ENCODE measurements at places on chromosomes 1 and 21.

- DNase-seq: no peak
These were observed 37.7 kb upstream of the NID1 start for GRCh38 chr1:236102611-236103010.

GRCh38 chr1:205310976-205311704 lies 10.4 kb downstream of the NUAK2 start:
- DNase-seq: no peak

GRCh38 chr1:175984057-175984812 lies 222.9 kb downstream of the COP1 start:
- no peak for DNase-seq

DNA sequence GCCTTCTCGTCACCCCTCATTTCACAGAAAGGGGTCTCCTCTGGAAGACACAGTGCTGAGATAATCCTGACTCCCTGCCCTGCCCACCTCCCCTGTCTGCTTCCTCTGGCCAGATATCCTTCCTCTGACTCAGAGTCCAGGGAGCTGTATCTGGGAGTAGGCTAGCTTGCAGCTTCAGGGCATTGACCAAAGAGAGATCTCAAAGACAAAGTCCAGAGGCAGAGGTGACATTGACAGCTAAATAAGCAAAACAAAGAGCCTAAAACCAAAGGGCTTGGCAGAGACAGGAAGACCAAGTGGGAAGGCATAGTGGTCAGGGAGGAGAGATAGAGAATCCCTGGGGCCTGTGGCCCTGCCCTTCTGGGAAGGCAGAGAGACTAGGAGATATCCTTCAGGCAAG lies 64.9 kb downstream of the TNR start:
- no peak for DNase-seq

DNA sequence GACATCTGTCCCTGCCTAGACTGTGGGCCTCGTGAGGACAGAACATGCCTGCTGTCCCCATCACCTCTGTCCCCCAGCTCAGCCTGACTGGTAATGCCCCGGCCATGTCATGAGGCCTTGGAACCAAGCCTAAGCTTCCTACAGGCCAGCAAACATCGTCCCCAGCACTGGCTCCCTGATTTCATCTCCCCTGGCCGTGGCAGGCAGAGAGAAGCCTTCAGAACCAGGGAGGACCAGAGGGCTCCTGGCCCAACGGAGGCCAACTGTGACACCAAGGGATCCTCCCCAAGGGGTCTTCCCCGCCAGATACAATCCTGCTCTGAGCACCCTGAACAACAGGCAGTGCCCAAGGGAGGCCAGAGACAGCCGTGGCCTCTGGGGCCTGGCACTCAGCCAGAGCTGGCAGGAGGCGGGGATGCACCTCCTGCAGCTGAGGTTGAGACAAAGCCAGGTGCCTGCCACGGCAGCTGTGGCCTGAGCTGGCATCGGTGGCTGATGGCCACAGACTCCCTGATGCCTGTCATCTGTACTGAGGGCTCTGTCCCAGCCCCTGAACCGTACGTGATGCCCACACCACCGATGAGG lies 9.9 kb upstream of the NPHP4 start:
- DNase-seq: no peak

DNA sequence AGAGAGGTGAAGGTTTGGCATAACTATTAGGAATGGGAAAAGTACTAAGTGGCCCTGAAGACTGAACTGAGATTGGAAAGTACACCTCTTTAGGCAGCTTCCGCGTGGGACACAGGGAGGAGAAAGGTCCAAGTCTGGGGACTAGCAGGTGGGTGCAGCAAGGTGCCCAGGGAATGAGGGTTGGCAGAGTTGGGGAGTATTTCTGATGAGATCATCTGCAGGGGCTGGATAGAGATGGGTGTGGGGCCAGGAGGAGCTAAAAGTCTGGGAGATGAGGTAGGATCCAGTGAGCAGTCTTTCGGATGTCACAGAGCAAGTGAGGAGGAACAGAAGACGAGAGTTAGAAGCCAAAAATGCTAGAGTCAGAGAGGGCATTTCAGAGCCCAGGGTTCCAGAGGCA lies 36.1 kb downstream of the CDCA8 start:
- DNase-seq: no peak

DNA sequence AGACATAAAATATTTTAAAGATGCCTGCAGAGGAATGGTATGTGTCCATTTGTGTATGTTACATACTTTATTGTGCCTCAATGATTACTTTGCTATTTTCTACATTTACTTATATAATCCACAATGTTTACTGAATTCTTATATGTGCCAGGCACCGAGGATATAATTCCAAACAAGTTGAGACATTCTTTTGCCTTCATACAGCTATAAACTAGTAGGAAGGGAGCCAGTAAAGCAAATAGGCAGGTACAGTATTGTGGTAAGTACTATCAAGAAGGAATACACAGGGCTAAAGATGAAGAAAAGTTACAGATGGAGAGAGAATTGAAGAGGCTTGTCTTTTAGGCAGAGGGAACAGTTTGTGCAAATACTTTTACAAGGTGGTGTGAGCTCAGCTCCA lies 131.6 kb downstream of the DISP1 start:
- DNase-seq: no peak

GRCh38 chr1:153246018-153246417 lies 13.5 kb upstream of the LORICRIN start:
- no peak for DNase-seq

DNA sequence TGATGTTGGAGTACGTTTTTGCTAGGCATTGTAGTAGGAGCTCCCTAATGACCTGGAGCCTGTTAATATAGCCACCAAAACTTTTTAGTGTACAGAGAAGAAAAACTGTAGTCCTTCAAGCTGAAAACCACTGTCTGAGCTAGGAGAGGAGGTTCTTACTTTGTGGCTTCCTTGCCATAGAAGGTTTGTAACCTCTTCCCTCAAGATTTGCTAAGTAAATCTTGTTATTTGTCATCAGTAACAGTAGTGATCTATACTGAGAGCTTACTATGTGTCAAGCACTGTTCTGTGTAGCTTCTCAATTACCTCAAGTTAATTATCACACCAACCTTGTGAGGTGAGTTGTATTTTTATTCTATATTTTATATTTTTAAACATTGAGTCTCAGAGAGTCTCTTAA lies 21.2 kb upstream of the LRRC8C start:
- no peak for DNase-seq

DNA sequence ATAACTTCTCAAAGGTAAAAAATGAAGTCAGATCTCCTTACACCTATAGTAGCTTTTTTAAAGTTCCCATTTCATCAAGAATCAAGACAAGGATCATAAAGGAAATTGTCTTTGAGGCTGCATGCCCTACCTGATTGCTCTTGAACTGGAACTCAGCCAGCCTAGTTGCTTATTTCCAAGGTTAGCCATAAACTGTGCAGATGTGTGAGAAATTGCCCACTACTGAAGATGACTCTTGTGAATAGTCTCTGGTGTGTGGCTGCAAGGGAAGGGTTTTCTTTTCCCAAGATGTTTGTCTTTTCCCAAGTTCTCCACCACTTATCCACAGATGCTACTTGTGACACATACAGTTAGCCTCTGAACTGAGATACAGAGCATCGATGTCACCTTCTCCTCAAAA lies 81.7 kb upstream of the DUSP10 start:
- DNase-seq: no peak

DNA sequence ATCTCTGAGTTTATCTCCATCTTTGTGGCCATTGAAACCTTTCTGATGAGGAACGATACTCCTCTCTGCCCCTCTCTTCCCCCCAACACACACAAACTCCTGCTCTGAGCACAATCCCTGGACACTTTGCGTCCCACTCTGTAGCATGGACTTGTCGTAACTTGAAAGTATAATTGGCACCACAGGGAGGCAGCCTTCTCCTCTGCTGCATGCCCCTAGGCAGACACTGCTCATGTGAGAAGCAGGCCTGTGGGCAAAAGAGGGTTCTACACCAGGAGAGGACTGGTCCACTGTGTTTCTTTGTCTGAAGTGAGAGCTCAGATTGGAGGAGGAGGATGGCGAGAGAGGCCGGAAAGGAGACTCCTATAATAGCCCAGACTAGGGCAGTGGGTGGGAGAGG lies 3.8 kb upstream of the PARS2 start:
- no peak for DNase-seq

DNA sequence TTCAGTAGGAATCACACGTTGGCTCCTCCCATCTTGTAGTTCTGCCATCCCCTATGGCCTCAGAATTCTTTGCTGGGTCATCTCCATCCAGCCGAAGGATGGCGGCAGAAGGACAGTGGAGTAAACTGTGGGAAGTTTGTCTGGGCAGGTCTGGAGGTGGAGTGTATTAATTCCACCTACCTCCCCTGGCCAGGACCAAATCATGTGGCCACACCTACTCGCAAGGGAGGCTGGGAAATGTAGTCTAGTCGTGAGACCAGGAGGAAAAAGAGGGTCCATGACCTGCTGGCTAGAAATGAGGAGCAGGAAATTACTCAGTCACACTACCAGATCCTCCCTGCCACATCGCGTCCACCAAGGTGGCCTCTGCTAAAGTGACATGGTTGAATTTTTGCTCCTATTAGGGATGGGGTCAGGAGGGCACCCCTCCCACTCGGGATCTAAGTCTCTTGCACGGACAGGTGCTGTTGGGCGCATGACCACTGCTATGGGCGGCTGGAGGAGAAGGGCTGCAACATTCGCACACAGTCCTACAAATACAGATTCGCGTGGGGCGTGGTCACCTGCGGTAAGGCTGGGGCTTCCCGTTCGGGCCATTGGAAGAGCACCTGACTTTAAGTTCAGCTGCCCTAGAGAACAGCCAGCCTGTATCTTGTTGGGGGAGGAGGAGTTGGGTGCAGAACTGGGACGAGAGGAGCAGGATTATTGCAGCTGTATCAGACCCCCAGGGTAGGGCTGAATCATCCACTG lies 19.5 kb downstream of the PLA2G5 start:
- DNase-seq: no peak

DNA sequence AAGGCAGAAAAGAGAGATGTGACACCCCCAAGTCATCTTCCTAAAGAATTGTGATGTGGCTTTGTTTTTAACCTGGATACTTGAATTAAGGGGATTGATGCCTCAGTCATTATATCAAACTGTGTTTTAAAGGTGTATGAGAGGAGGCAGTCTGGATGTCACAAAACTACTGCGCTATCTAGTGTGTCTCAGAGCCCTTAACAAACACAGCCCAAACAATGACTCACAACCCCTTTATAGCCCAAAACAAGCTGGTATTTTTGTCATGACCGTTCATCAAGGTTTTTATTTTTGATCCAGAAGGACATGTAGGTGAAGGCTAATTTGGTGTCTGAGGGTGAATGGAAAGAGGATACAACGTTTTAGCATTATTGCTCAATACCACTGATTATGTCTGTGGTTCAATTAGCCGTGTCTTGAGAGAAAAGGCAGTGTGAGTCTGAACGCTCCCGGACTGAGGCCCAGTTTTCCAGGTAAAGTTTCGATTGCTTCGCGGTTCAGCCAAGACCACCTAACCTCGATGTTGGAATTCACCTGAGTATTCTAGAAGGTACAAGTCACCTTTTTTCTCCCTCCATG lies 71.6 kb downstream of the SGIP1 start:
- no peak for DNase-seq

- no peak for DNase-seq
These were observed 341.8 kb downstream of the RYR2 start for GRCh38 chr1:237383791-237384190.

DNA sequence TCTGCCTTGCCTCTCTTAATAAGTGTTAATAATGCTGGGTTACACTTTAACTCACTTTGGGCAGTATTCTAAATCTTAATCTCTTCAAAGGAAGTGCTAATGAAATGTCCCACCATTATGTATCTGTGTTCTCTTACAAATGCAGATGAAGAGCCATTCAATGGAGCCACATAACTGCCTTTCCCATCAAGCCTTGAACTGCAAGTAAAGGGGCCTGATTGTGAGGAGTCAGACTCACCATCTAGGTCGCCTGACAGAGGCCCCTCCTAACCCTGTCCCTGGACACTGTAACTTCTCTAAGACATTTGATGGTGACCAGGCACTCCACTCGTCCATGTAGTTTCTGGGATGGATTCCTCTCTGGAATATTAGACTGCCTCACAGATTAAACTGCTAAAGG lies 329.4 kb downstream of the KIF26B start:
- DNase-seq: no peak

GRCh38 chr1:84675106-84675505 lies 15.2 kb downstream of the SSX2IP start:
- DNase-seq: no peak

DNA sequence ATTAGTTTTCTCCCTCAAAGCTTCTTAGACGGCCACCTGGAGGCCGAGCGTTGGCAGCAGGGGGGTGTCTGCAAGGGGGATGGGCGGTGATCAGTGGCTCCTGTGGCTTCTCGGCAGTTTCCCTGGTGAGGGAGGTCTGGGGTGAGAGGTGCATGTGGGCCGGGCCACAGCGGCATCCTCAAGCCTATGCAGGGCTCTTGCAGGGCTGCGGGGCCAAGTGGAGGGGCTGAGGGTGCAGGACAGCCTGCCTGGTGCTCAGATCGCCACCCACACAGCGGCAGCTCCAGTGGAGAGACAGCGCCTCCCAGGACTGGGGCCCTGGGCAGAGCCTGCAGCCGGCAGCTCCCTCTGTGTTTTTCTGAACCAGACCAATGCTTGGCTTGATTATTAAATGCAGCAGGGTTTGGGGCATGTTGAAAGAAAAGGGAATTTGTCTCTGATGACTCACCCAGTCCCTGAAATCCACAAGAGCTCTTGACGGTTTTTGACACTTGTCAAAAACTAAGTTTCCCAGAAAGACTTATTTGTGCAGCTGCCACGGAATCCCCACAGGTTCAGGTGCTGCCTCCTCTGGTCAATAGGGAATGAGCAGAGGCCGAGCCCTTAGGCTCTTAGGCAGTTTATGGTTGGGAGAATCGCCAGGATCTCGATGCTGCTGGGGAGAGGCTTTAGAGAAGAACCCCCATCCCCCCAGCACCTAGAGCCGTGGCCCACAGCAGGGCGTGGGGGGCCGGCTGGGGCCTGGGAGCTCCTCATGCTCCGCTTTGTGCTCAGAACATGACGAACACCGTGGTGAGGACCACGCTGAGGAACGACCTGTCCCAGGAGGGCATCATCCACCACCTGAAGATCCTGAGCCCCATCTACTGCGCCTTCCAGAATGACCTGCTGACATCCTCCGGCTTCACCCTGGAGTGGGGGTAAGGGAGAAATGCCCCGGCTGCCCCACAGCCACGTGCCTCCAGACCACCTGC lies 54.7 kb downstream of the UMODL1 start:
- no peak for DNase-seq

- no peak for DNase-seq
These were observed 22.2 kb downstream of the NIPAL3 start for GRCh38 chr1:24437631-24438396.

DNA sequence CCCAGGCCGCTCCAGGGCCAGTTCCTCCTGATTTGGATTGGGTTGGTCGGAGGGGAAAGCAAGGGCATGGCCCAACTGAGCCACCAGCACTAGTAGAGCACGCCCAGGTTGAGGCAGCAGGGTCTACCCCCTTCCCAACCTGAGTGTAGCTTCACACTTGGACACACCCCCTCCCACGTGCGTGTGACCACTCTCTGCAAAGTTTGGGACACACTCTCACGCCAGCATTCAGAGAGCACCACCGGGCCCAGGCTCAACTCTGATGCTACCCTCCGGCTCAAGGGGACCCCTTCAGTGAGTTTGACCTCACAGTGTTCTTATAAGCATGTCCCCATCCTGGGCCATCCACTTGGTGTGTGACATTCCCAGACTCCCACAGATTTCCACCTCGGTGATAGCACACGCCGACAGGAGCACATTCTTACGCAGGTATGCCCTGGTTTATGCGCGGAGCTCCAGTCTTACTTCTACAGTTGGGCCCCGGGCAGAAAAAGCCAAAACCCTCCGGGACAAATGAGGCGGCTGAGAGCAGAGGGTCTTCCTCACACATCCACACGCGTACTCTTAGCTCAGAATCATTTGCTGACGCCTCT lies 3.0 kb upstream of the DMRTA2 start:
- DNase-seq: no peak
